Activated CD4-positive, alpha-beta T cell treated with anti-CD3 and anti-CD28 coated beads, Interleukin-2, amount 50 U/mL, for 4 hours (primary cell): ENCODE measurements at places on chromosomes 12 and 14.

DNA sequence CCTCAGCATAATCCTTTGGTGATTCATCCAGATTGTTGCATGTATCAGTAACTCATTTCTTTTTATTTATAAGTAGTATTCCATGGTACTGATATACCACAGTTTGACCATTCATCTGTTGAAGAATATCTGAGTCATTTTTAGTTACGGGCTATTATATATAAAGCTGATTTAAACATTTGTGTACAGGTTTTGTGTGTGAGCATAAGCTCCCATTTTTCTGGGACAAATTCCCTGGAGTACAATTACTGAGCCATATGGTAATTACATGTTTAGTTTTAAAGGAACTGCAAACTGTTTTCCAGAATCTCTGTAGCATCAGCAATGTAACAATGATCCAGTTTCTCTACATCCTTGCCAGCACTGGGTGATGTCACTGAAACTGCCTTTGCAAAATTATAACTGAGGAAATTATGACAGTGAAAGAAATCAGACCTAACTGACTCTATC, 236.2 kb upstream of the KRR1 start:
- no peak for DNase-seq

GRCh38 chr14:94612580-94613554, 676 bp downstream of the SERPINA3 start:
- DNase-seq: no peak

- no peak for DNase-seq
Observed at GRCh38 chr12:14696265-14696741, at the start of gene GUCY2C. Gene GUCY2C (minus strand): TSS chr12:14696599. CDS start chr12:14696448, 151 bp downstream.

GRCh38 chr12:3604286-3604685, 113.3 kb downstream of the PRMT8 start:
- DNase-seq: no peak

- DNase-seq: no peak
Observed at GRCh38 chr12:21819678-21820077, 45.2 kb upstream of the KCNJ8 start.

- DNase-seq: no peak
Observed at GRCh38 chr14:67620217-67620785, 581 bp downstream of the ARG2 start.
